ENCODE measurements at places on chromosomes 13 and 19. TPM values are rescaled to one million over a fixed set of nuclear protein-coding genes. Genes with fewer than 3 reads are reported as not detected.

The TBXA2R gene
- polyA plus RNA-seq, result 2.7 TPM

The DMPK gene
- polyA plus RNA-seq, result 48.7 TPM

The GARIN5A gene
- polyA plus RNA-seq, result 7.4 TPM

The CLDND2 gene
- polyA plus RNA-seq, result 2.0 TPM

GRCh38 chr13:75186379-75186778, 295.6 kb downstream of the TBC1D4 start:
- DNase-seq, result no peak

DNA sequence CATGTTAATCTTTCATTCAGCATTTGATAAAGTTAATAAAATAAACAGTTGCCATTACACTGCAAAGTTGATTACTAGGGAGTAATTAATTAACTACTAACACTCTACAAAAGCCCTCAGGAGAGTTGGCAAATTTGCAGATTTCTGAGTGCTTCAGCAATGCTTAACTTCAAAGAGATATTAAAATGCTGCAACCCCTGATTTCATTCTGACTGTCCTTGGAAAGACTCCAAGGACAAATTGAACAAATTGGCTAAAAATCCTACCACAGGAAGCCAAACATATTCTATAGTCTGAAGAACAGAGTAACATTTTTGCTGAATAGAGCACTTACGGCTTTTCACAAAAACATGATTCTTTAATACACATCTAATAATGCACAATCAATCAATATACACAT, 1543.0 kb downstream of the SLITRK5 start:
- no peak for DNase-seq

DNA sequence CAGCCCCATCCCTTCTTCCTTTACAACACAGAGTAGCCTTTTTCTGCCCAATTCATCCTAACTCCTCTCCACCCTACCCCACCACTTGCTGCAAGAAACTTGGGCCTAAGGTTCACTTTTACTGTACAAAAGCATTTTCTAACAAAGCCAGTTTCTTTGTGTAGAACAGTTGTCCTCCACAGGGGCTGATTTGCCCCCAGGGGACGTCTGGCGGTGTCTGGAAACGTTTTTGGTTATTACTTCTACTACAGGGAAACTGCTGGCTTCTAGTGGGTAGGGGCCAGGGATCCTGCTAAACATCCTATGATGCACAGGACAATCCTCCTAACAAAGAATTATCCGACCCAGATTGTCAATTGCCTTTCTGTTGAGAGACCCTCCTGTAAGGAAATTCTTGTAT, 7.3 kb upstream of the LMO7 start:
- DNase-seq, result no peak

DNA sequence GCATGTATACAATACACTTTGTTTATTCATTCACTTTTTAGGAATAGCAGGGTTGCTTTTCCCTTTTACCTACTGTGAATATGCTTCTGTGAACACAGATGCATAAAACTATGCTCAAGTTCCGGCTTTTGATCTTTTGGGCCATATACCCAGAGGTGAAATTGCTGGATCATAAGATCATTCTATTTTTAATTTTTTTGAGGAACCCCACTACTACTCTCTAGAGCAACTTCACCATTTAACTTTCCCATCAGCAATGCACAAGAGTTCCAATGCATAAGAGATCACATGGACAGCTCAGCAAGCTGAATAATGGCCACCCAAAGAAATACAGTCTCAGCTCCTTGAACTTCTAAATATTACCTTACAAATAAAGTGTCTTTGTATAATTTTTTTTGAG, 17.0 kb upstream of the SIGLEC10 start:
- no peak for DNase-seq
